Posterior cingulate gyrus (tissue), 11 donors: ENCODE measurements at places on chromosomes 2 and 18.

DNA sequence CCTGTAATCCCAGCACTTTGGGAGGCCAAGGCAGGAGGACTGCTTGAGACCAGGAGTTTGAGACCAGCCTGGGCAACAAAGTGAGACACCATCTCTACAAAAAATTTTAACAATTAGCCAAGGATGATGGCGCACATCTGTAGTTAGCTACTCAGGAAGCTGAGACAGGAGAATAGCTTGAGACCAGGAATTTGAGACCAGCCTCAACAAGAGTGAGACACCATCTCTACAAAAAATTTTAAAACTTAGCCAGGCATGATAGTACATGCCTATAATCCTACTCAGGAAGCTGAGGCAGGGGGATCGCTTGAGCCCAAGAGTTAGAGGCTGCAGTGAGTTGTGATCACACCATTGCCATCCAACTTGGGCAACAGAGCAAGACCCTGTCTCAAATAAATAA lies 7.0 kb downstream of the MEMO1 start:
- no peak for DNase-seq

- DNase-seq = no peak
Observed at GRCh38 chr2:37501113-37501512, 156.7 kb downstream of the QPCT start.

DNA sequence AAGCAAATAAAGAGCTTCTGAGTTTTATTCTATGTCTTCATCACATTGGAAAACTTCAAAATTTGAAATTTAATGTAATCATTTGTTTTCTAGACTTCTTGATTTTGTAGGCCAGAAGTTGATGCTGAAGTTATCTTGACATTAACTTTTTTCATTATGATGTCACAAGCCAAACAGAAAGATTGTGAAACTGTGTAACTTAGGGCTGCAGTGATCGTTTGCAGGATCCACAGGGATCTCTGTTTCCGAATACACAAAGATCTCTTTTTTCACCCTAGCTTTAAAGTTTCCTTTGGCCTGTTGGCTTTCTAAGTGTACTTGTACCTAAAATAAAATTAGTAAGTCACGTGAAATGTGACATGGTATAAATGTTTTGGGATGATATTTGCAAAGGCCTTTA lies 594.9 kb upstream of the CDH2 start:
- no peak for DNase-seq

GRCh38 chr2:135311962-135312361 lies 219.1 kb downstream of the ZRANB3 start:
- DNase-seq = no peak

- no peak for DNase-seq
Observed at GRCh38 chr2:183105402-183106134, 18.7 kb upstream of the NUP35 start.

- no peak for DNase-seq
Observed at GRCh38 chr2:236308855-236309668, 44.9 kb upstream of the ASB18 start.

- peak; percentile 91 for DNase-seq
Observed at GRCh38 chr2:217277646-217278398, 418.0 kb upstream of the TNP1 start.

- no peak for DNase-seq
Observed at GRCh38 chr18:35982409-35983114, 10.1 kb downstream of the RMP24 start.

DNA sequence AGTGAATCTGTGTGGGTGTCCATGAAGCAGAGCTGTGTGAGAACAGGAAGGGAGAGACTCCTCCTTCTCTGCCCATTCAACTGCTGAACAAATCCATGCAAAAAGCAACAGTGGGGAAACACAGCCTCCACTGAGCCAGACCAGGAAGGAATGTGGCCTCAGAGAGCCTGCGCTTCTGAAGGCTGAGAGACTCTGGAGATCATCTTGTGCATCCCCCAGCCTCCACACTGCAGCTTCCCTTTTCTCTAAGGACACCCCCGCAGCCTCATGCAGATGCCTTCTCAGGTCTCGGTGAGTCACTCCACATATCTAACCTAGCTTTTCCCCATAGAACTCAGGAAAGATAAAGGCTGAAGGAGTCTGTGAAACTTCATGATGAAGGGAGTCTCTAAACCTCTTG lies 402.9 kb downstream of the TNS1 start:
- no peak for DNase-seq

- no peak for DNase-seq
Observed at GRCh38 chr2:2673406-2673805, 342.3 kb upstream of the MYT1L start.

GRCh38 chr2:19028587-19029375 lies 329.6 kb downstream of the OSR1 start:
- DNase-seq = no peak

DNA sequence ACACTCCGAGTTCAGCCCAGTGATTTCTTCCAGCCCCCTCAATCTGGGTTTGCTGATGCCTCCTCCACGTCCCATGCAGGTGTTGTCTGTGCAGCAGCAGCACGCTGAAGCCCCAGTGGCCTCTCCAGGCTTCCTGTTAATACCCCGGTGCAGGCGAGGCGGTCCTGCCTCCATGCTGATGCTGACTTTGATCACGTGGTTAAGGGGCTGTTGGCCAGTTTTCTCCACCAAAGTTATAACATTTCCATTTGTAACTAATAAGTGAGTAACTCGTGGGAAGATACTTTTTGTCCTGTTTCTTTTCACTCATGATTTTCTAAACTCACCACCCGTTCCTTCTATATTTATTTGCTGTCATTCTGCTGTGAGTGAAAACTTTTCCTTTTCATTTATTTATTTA lies 42.5 kb upstream of the TMEM18 start:
- DNase-seq = no peak

DNA sequence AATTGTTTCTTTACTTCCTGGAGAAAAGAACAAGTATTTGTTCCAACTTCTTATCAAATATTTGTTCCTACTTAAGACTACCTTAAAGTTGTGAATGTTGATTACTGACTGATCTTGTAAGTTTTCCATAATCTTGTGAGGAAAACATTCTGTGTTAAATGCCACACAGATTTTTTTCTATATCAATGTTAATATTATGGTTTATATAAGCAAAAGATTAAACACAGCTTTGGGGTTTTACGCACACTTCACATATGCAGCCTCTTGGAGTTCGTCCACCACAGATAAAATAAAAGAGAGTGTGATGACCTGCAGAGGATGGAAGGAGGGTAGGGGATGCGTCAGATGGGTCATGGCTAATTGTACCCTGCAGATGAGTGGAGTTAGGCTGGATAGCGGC lies 780.0 kb upstream of the SALL3 start:
- no peak for DNase-seq

DNA sequence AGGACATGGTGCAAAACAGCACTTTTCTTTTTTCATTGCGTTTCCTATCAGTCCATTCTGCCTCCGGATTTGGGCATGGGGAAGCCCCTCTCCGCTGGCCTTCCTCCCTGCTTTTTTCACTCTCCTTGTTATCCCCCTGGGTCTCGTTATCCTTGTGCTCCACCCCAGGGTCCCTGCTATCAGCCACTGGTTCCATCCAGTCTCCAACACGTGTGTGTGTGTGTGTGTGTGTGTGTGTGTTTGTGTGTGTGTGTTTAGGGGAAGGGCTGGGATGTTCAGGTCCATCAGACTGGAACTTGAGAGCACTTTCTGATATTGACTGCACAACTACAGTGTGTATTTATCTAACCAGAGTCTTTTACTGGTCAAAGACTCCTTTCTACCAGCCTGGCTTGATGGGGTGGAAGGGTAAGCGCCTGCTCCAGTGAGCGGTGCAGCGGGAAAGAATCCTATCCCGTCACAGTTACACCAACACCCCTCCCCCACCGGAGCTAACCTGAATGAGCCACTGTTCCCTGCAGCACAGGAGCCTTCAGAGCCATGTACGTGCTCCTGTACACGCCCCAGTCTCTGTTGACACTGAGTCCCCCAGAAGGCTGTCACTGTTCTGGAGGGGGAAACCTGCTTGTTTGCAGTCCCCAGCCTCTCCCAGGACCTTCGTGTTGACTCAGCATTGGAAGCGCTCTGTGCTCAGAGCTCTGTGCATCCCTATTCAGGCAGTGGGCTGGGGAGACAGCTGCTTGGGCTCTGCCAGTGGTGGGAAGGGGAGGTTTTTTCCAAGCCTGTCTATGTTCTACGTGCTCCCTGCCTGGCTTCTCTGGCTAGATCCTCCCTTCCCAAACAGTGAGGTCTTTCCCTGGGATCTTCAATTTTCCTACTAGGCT lies 4.6 kb downstream of the INHA start:
- DNase-seq = peak; percentile 65

DNA sequence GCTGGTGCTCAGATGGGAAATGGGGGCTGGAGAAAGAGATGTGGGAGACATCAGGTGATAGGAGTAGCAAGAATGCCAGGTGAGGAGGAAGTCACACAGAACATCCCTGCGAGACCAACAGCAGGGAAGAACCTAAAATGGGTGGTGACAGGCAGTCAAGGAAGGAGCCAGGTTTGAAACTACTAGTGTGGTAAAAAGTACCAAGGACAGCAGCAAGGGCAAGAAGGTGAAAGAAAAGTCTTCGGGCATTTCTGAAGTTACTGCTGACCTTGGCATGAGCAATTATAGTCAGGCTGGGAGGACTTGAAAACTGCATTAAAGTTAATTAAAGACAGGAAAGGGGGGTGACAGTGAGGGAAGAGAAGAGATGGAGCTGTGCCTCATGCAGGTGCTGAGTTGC lies 410.4 kb downstream of the RAD51AP2 start:
- DNase-seq = no peak

DNA sequence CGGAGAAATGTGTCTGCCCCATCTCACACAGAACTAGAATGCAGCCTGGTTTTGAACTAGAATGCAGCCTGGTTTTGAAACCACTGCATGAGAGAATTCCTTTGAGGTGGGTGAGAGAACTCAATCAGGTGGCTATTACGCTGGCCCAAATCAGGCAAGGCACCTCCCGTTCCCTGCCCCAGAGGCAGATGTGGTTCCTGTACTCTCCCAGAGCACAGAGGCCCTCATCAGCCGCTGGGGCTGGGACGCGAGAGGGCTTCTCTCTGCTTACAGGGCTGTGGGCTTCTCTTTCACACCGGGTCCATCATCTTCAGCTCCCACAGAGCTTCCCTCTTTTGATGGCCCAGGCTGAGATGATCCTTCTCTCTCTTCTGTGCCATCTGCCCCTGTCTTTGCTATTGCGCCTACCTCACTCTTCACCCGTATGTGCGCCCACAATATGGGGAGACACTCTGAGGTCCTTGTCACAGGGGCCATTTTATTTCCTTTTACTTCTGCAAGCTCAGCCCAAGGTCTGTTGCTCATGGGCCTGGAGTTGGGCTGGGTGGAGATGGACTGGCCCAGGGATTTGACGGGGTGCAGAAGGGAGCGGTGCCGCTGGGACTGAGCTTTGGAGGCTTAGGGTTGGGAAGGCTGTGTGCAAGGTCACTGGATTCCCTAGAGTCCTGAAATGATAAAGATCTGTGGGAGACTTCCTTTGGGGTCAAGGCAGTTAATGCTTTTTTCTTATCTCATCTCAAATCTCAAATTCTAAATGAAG lies 84.4 kb upstream of the HS6ST1 start:
- no peak for DNase-seq

- DNase-seq = no peak
Observed at GRCh38 chr18:42586601-42587000, 528.9 kb downstream of the RIT2 start.

- no peak for DNase-seq
Observed at GRCh38 chr2:231927566-231927890, 1.3 kb upstream of the NPPC start.

- DNase-seq = no peak
Observed at GRCh38 chr18:3345452-3345851, 83.5 kb downstream of the MYL12B start.

- DNase-seq = no peak
Observed at GRCh38 chr18:29009250-29009803, 832.4 kb upstream of the CDH2 start.

- DNase-seq = no peak
Observed at GRCh38 chr2:173357346-173357745, 2.7 kb downstream of the CDCA7 start.

DNA sequence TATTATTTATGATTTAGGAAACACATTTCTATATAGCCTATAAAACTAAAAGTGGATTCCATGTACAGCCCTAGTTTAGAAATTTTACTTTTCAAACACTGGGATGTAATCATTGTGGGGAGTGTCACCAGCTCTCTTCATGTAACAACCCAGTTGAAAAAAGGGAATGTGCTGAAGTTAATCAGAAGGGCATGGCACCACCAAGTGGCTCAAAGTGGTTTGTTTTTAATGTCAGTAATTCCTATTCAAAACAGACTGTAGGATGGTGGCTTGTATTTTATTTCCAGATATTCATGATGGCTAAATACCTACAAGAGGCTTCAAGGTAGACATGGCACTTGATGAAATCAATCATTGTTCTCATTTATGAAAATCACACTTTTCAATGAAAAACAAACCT lies 58.1 kb upstream of the TMEM182 start:
- no peak for DNase-seq

DNA sequence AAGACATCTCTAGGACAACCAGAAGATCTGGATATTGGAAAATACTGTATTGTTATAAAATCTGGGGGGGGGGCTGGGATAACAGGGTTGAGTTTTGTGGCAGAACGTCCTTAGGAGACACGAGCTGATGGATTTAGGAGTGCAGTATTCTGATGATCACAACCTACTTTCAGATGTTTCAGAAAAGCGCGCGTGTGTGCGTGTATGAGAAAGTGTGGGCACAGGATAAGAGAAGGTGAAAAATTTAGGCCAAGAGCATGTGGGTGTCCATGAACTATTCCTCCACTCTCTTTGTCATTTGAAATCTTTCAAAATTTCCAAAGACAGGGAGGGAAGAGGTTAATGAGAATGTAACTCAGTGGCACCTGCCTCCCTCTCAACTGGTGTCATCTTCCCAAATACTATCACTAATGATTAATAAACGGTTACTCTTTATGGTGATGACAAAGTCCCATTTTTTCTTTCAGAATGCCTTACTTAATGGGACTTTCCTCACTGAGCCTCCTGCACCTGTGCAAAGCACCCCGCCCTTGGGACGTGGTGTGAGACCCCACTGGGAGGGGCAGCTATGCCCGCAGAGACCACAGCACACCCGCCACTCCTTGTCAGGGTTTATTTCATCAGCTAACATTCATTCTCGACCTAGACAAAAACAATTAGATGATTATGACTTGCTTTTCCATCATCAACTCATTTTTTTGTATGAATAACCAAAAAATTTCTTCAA lies 53.6 kb downstream of the HS6ST1 start:
- DNase-seq = peak; percentile 11

GRCh38 chr18:9825571-9826073 lies 60.2 kb upstream of the TXNDC2 start:
- no peak for DNase-seq
